ENCODE measurements at places on chromosomes 7 and 10.

- no peak for DNase-seq
Measured at GRCh38 chr7:157704365-157704764, 367.6 kb downstream of the DNAJB6 start.

DNA sequence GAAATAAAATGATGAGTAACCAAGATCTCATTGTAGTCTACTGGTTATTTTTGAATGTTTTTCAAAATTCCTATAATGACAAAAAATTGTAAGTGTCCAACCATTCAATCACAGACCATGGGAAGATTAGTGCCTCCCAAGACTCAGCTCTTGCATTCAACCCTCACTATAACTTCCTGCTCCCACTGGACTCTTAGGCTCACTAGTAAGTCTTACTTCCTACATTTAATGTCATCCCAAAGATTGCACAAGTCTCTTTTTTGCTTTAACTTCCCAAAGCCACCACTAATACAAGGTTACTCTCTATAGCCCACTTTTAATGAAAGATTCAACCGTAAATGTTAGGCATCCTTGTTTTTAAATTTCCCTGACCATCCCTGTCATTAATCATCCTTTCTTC, 111.9 kb upstream of the NRBF2 start:
- DNase-seq: no peak

- no peak for DNase-seq
Measured at GRCh38 chr7:142586611-142587010, 162.7 kb upstream of the PRSS1 start.

GRCh38 chr7:157949711-157950110, 612.9 kb downstream of the DNAJB6 start:
- DNase-seq: no peak

GRCh38 chr7:17685141-17685540, 255.2 kb downstream of the SNX13 start:
- DNase-seq: no peak

DNA sequence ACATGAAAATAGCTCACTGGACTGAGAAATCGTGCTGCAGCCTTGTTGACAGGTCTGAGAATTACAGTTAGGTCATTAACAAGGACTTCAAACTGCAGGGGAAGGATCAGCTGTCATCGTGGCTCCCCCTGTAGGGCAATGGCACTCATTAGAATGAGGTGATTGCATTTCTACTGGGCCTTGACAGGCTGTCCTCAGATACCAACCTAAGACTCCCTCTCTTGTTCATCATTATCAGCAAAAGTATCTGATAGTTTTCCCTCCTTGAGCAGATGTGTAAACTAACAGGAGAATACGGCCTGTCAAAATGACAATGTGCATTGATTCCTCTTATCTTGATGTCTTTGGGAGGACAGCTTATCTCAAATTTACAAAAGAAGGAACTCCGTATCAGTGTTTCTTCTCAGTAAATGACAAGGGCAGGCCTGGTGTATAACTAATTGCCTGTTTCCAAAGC, 648.5 kb upstream of the LRRN3 start:
- peak; percentile 53 for DNase-seq

GRCh38 chr10:79385804-79386531, 38.7 kb downstream of the PPIF start:
- no peak for DNase-seq

- DNase-seq: no peak
Measured at GRCh38 chr10:93063977-93064660, 3.5 kb downstream of the CYP26C1 start.

GRCh38 chr7:22470981-22471380, 29.0 kb downstream of the STEAP1B start:
- no peak for DNase-seq

GRCh38 chr10:31866118-31866670, 62.4 kb downstream of the ARHGAP12 start:
- DNase-seq: no peak

DNA sequence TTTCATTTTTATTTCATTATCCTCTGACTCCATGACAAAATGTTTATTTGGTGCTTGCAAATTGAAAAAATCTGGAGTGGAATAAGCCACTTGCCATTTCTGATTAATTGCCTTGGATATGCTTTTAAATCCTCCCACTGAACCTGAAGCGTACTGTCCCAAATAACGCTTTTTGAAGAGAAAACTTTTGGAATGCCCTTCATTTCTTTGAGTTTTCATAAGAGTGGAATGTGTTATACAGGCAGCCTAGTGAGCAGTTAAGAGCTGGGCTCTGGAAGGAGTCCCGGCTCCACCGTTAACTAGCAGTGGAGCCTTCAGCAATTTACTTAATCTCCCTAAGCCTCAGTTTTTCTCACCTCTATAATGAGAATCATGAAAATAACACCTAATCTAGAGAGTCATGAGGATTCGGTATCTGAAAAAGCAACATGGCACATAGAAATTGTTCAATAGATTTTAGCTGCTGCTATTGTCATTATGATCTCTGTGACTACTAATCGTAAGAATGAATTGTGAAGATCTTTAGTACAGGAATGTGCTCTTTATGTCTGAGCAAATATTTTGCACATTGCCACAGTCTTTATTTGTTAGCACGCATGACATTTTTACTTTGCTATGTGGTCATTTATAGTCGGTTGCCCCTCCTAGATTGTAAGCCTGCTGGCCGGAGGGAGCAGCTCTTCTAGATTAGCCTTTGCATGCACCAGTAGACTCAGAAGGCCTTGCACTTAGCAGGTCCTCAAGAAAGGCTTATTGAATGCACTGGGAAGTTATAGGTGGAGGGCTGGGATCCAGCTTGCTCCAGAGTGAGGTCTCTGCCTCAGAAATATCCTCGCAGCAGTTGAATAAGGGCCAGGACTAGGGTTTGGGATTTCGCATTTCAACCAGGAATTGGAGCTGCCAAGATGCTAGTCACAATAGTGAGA, 59.4 kb downstream of the PLCE1 start:
- DNase-seq: no peak

DNA sequence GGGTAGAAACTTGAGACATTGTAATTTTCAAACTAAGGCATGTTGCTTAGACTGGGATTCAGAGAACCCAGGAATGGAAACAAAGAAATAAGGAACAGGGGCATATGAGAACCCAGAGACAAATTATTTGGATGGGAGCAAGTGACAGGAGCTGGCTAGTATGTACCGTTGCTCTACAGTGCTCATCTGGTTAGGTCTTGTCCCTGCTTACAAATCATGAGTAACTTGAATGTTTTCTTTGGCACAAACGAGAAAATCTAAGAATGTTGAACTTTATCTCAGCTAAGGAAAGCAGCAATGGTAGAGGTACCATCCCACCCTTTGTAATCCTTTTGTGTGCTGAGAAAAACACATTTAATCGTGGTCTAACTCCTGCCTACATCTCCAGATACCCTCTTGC, 116.0 kb upstream of the IMMP2L start:
- no peak for DNase-seq

GRCh38 chr7:131537571-131537978, 18.9 kb downstream of the PODXL start:
- DNase-seq: no peak

DNA sequence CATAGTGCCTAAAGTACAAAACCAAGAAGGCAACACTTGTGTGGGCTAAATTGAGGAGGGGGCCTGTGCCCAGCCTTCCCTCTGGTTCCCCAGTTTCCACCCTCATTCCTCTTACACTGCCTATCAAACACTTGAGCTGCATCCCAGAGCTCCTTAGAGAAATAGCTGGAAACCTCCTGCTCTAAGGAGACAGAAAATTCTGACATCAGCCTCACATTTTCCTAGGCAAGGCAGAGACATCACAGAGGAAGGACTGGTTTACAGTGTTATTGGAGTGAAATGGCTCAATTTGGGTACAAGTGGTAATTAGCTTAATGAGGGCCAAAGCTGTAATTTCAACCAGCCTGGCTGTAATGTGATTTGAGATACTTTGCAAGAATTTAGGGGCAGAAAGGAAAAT, 192.3 kb upstream of the AOAH start:
- DNase-seq: no peak

GRCh38 chr10:102579328-102579727, 65.0 kb upstream of the TRIM8 start:
- no peak for DNase-seq

DNA sequence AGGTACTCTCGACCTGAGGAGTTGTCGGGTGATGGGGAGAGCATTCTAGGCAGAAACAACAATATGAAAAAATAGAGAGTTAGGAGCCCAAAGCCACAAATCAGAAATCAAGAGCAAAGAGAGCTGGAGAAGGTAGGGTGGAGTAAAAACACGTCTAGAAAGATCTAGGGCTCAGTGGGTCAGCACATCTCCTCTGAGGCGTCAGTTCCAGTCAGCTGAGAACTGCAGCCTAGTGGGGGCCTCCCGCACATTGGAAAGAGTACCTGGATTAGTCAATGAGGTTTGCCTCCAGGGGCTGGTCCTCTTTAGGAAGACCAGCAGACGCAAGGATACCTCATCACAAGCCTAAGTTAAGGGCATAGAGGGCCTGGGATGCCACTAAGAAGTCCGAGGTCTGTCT, 113.2 kb upstream of the LANCL2 start:
- DNase-seq: no peak

GRCh38 chr10:49356181-49356580, 39.7 kb downstream of the DRGX start:
- DNase-seq: no peak

DNA sequence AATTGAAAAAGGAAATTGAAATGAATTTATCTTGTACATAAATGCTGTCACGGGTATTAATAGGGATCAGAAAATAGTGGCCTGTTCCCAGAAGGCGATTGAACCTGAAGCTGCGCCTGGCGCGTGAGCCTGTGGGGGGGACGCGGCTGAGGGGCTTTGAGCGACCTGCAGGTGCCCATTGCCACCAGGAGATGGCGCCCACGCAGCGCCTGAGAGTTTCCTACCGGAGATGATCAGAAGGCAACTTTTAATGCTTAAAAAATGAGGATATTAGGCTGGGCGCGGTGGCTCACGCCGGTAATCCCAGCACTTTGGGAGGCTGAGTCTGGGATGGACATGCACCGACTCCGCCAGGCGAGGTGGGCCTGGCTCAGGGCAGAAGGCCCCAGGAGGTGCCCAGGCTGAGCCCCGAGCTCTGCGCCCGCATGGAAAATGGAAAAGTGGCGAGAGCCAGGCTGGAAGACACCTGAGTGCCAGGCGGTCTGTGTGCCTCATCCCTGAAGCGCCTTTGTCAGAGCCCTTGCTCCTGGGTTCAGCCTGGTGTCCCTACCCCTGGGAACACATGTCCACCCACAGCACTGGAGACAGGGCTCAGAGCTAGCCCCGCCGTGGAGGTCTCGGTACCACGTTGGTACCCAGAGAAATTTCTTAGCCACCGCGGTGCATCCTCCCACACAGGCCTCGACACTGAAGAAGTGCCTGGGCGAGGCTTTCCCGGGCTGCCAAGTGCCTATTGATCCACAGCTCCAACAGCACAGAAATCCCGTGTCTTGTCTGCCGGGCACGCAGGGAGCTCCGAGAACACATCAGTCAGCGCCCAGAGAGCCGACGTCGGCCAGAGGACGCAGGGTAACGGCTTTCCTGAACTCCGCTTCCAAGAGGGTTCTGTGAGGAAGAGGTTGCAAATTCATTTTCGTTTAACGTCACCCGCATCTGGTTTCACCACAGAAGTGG, 117.4 kb downstream of the INPP5A start:
- peak; percentile 67 for DNase-seq

DNA sequence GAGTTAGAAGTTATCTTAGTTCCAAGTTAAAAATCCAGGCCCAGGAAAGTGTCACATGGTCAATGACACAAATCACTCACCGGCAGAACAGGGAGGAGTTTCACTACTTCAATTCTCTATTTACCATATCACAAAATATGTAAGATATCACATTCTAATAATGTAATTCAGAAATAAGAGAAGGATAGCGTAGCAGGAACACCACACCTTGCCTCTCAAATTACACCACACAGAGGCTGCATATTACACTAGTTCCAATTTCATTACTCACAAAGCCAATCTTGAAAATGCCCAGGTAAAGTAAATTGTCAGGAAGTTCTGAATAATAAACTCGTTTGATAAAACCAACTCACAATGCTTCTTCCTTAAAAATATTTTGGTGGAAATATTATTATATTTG, 169.2 kb downstream of the CTTNBP2 start:
- DNase-seq: no peak

GRCh38 chr7:24058953-24059352, 225.0 kb upstream of the NPY start:
- DNase-seq: no peak

GRCh38 chr7:78412216-78412858, 613.8 kb downstream of the PHTF2 start:
- no peak for DNase-seq

DNA sequence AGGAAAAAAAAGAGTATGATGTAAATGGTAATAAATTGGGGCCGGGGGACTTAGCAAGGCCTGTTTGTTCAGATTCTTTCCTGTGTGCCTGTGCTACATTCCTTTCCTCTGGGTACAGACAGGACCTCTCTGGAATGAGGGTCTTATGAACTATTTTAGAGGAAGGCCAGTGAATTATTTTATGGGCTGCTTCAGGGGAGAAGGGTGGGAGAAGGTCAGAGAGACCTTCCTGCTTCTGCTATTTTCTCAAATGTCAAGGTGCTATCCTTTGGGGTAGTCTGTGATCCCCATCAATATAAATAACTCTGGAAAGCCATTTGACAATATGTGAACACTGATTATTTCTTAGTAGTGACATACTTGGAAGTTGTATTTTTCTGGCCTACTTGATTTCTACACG, 426.5 kb downstream of the SH2D4B start:
- no peak for DNase-seq

GRCh38 chr7:89334797-89335196, 539.3 kb upstream of the TEX47 start:
- DNase-seq: no peak

DNA sequence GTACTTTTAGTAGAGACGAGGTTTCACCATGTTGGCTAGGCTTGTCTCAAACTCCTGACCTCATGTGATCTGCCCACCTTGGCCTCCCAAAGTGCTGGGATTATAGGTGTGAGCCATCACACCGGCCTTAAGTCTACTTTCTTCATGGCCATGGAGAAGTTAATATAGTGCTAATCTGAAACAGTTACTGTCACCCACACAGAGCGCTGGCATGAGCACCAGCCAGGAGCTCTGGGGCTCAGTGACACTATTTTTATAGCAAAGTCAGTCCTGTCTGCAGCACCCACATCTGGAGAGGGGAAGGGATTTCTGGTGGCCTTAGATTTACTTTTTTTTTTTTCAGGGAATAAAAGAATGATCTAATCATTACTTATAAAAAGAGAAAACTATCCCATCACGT, 21.3 kb downstream of the DNAJC12 start:
- no peak for DNase-seq

GRCh38 chr10:102984086-102984485, 66.0 kb downstream of the CNNM2 start:
- no peak for DNase-seq

DNA sequence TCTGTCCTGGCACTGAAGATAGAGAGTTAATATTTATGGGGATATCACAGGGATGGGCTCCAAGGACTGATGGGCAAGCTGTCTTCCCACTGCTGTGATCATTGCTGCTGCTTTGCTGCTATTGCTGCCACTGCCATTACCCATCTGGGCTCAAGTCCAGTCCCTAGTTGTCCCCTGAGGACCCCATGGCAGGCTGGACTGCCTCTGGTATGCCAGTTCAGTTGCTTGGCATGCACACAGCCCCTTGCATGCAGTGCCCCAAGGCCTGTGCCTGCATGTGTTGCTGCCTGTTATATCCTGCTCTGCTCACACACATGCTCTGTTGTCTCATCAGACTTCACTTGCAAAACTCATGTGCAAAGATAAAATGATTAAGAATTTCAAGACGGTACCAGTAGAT, 109.5 kb downstream of the ADRA2A start:
- no peak for DNase-seq

- DNase-seq: no peak
Measured at GRCh38 chr7:109261781-109262180, 692.1 kb downstream of the DNAJB9 start.
